ENCODE measurements at places on chromosomes 7 and 10.

- peak; percentile 29 for DNase-seq
Measured at GRCh38 chr7:75945297-75946168, 30.6 kb downstream of the POR start.

- peak; percentile 15 for DNase-seq
Measured at GRCh38 chr7:147406521-147407135, 1183.9 kb upstream of the C7orf33 start.

DNA sequence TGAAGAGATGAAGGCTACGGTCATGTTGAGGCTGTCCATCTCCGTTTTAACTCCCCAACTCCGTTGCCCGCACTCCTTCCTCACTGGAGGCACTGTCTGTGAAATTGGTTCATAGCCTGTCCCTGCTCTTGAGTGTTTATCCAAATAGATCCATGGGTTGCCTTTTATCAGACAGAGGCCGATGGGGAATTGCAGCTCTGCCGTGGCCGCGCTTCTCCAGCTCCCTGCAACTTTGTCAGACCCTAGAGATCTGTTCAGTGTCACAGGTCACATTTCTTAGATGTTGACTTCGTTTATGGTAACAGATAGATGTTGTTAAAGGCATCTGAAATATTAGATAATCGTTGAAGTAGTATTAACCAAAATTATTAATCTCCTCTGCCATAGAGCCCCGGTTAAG is 14.7 kb downstream of the PPP2R2D start:
- no peak for DNase-seq

- no peak for DNase-seq
Measured at GRCh38 chr10:126157189-126157588, 231.1 kb downstream of the ADAM12 start.

DNA sequence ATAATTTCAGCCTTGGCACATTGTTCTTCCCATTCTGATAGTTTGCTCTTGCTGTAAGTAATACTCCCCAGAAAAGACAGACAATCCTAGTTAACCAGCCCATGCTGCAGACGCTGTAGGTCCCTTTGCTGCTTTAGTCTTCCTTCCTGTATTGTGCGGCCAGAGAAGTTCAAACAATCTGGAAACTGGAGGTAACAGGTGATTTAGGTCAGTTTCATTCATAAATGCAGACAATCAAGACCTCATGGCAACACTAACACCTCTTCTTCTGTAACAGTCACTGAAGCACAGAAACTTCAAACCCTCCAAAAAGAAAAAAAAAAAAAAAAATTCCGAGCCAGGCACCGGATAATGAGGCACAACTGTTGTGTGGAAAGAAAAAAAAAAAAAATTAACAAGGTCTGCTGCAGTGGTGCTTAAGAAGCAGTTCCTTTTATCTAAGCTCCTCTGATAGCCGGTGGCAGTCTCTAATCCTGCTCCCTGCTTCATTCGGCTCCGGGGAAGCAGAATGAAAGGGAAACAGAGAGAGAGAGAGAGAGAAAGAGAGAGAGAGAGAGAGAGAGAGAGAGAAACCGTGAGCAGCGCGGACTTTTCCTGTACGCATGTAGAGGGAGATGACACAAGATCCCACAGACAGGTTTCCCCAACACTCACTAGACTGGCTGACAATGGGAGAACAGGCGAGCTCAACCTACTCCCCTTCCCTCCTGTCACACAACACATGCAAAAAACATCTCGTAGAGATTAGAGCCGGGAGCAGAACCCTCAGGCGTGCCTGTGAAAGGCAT is at the start of gene SEMA3A:
Gene SEMA3A, minus strand, starts transcription at position 306 of the 788 bp plus-strand sequence. Its CDS starts 203 bp downstream, at position 103.
- peak; percentile 91 for DNase-seq

DNA sequence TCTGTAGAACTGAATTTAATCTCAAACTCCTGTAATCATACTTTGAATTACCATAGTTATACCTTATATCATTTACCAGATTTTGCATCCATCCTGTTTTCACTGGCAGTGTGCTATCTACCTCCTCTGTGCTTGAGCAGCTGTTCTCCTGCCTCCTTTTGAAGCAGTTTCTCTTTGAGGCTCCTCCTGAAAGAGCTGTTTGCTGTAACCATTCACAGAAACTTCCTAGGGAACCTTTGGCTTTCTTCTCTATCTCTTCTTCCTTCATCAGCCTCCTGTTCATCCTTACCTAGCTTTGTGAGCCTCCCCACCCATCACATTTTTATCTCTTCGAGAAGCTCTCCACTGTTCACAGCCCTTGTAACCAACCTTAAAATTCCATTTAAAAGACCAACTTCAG is 108.2 kb downstream of the AASS start:
- no peak for DNase-seq

GRCh38 chr7:131803816-131804215 is 247.4 kb upstream of the PODXL start:
- no peak for DNase-seq

DNA sequence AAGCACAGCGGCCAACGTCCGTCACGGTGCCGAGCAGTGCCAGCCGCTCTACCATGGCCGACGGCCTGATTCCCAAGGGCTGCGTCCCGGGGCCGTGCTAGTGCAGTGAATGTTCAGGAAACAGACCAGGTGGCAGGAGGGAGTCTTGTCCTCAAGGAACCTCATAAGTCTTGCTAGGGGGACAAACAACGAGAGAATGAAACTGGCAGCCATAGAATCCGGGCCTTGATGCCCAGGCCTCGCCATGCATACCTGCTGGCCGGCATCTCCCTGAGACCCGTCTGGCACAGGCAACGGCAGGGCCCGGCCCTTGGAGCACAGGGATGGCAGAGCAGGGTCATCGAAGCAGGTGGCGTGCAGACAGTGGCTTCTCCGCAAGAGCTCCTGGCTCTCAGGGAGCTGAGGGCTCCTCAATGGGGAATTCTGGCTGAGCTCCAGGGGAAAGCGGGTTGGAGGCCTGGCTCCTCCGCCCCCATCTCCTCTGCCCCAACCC is 58.8 kb downstream of the DIP2C start:
- no peak for DNase-seq

- DNase-seq = no peak
Measured at GRCh38 chr10:124626759-124627380, 117.3 kb downstream of the FAM53B start.

- no peak for DNase-seq
Measured at GRCh38 chr10:68756766-68757165, 35.7 kb downstream of the CCAR1 start.

DNA sequence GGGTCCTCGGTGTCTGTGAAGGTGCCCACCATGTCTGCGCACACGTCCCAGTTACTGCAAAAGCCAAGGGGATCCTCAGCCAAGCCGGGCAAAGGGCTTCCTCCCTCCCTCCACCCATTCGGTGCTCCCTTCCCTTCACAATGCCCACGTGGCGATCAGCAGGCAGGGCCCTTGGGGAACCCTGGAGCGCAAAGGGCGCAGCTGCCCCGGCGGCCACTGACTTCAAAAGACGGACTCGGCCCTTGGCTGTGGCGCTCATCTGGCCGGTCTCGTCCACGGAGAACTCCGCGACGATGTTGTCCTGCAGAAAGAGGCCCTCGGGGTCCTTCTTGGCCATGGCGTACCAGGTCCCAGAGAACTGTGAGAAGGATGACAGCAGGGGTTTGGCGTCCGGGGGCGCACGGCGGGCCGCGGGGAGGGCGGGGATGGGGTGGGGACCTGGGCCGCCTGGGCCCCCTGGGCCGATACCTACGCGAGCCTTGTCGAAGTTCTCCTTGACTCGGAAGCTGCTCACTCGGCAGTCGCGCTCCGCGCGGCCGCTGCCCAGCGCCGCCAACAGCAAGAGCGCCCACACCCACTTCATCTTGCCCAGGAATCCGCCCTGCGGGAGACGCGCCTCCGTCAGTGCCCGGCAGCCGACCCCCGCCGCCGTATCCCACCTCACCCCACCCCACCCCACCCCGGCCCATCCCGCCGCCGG is 439 bp downstream of the RBP4 start:
- peak; percentile 64 for DNase-seq

DNA sequence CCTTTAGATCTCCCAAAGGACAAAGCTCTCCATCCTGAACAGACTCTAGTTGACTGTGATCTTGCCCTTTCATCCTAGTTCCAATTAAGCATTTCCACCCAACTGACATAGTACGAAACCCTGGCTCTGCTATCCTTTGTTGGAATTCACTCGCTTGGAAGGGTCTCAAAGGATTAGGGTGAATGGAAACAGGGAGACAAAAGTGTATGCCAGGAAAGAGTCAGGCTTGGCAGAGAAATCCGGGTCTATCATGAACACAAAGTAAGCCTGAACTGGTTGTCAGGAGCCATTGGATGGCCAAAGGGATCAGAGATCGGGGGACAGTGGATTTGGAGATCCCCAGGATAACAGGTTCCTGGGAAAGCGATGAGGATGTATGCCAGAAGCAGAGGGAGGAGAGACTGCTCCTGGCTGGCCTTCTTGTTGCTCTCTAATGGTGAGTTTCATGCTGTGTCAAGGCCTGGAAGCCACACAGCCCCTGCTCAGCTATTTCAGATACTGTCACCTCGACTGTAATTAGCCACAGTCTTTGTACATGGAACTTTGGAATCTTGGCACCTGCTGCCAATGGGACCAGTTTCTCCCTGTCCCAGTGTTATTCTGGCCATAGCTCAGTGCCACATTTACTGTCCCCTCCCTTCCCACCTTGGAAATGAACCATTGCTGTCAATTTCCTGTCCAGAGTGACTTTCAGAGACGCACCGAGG is 1168.7 kb upstream of the AUTS2 start:
- no peak for DNase-seq

DNA sequence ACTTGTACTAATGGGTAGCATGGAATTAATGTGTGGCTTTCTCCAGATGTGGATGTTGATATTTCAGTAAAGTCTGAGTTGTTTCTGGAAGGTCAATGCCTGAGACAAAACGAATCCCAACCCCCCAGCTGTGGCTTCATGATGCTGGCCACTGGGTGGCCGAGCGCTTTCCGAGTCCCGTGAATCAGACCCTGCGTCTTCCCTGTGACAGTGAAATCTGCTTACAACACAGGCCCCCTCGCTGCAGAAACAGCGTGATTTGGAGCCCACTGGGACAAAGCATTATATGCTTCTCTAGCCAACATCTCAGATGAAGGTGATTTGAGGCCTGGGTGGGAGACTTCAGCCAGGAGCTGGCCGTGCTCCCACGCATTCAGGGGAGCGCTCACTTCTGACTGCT is 124.7 kb downstream of the WDR37 start:
- no peak for DNase-seq

GRCh38 chr7:111198255-111198654 is 107.3 kb downstream of the LRRN3 start:
- peak; percentile 100 for DNase-seq

DNA sequence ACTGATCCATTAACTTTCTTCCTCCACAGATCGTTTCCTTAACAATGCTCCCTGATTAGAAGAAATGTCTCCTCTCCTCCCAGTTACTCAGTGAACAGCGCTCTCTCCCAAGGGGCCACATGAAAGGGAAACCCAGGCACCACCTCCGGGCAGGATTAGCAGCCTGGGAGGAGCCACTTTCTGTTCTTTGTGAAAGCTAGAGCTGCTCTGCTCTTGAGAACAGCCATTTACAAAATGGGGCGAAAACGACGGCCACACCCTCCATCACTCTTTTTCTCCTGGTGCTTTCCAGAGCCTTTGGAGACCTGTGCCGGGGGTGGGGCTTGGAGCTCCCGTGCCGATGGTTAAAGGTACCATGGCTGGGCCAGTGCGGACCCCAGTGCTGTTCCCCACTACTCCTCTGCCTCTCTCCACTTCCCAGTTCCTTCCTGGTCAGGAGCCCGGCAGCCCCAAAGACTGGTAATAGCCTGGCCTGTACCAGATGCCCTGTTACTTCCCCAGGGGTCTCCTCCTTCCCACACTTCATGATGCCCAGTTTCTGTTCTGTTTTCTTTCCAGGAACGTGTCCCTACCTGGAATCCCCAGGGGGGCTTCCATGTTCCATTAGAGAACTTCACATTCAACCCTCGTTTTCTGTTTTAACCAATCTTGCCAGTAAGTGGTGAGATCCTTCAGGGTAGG is 402.9 kb upstream of the GALNT17 start:
- DNase-seq = no peak

DNA sequence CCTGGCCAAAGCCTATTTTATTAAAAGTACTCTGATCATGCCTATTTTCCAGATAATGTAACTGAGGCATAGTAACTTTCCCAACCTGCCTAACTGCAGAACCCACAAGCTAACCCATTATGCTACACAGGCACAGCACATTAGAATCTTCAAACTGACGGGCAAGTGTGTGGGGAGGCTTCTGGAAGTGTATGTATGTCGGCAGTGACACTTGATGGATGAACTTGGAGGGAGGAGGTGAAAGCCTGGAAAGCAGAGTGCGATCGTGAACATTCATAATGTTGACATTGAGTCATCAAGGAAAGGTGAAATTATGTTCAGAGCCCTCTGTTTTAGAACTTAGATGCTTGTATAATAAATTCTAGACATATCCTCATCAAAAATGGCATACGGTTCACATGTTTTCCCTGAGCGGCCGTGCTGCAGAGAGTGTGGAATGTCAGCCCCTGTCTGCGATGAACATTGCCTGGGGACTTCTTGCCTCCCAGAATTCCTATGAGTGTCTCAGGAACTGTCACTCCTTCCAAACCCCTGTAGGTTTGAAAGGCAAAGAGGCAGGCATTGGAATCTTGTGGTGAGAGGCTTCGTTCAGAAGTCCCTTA is 102.4 kb downstream of the SLIT1 start:
- DNase-seq = no peak

DNA sequence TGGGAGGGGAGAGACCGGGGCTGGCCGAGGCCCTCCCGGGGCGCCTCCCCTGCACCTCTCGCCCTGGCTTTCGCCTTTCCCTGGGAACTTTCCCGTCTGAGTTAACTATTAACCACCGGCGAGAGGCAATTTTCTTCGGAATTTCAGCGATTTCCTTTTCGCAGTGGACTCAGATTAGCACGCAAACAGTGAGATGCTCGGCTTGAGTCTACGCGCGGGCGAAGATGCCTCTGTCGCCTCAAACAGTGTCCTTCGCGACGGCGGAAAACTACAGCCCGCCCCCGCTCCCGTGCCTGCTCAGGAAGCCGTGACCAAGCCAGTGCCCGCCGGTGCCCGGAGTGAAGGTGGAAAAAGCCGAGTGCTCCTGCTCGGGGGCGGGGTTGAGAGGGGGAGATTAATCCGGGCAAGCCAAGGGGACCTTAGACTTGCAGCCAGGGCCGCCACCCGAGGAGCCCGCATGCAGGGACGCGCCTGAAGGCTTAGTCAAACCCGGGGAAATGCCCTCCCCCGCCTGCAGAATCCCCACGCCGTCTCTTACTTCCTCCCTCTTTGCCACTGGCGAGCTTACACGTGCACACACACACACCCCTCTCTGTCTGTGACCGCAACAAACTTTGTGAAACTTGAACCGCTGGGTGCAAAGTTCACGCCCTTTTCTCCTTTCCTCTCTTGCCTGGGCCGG is 14.5 kb upstream of the PAX2 start:
- DNase-seq = peak; percentile 18

DNA sequence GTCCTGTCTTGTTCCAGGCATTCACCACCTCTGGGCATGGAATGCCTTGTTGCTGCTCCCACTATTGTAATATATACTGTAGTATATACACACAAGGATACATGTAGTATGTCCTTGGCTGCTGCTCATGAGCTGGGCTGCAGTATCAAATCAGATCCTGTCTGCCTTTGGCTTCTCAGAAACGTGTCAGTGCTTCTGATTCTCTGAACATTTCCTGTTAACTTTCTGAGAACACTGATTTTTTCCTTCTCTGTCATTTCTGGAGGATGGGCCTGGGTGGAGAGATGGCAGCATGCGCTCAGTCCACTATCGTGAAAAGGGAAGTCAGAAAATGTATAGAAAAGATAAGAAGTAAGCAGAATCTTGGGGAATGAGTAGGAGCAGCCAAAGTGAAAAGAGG is 12.2 kb downstream of the SFTPA2 start:
- DNase-seq = no peak

GRCh38 chr7:17706734-17707133 is 233.6 kb downstream of the SNX13 start:
- peak; percentile 85 for DNase-seq

- DNase-seq = no peak
Measured at GRCh38 chr10:69459101-69459790, 8.0 kb downstream of the TSPAN15 start.

GRCh38 chr7:108463613-108464012 is 7.4 kb upstream of the NRCAM start:
- DNase-seq = no peak
